Heart right ventricle (tissue), 16 donors: ENCODE measurements at places on chromosomes 1 and 21. TPM values are rescaled to one million over a fixed set of nuclear protein-coding genes. Genes with fewer than 3 reads are reported as not detected.

DNA sequence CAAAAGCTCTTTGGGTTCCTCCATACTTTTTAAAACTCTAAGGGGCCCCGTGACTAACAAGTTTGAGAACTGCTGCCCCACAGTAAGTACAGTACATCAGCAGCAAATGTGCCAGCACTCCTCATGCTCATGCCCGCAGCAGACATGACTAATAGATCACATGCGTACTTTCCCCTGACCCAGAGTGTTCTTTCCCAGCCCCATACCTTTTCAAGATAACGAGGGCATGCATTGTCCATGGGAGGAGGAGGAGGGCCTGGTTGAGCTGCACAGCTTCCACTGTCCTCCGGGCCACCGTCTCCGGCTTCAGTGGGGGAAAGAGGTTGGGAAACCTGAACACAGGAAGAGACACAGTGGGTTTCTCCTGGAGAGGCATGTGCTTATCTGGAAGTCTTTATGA, 45.5 kb downstream of the DHRS3 start:
- H3K4me3 ChIP-seq: no peak overlapping the region
- H3K27me3 ChIP-seq: no peaks in the 10 kb centered on the region
- peaks cover 4% of the 10 kb centered on the region for H3K36me3 ChIP-seq
- peak overlapping the region; percentile 20 for H3K27ac ChIP-seq
- no peak for DNase-seq
- H3K4me1 ChIP-seq: peaks cover 5% of the 10 kb centered on the region

GRCh38 chr1:228882041-228882770, 146.9 kb downstream of the RHOU start:
- no peaks in the 10 kb centered on the region for H3K4me1 ChIP-seq
- DNase-seq: no peak
- no peak overlapping the region for H3K4me3 ChIP-seq
- H3K27ac ChIP-seq: no peak overlapping the region
- no peaks in the 10 kb centered on the region for H3K27me3 ChIP-seq

- H3K4me1 ChIP-seq: peaks cover 22% of the 10 kb centered on the region
- no peak overlapping the region for H3K27ac ChIP-seq
- DNase-seq: no peak
- H3K4me3 ChIP-seq: no peak overlapping the region
- H3K27me3 ChIP-seq: no peaks in the 10 kb centered on the region
Observed at GRCh38 chr1:224188286-224188685, 5.2 kb downstream of the DEGS1 start.

DNA sequence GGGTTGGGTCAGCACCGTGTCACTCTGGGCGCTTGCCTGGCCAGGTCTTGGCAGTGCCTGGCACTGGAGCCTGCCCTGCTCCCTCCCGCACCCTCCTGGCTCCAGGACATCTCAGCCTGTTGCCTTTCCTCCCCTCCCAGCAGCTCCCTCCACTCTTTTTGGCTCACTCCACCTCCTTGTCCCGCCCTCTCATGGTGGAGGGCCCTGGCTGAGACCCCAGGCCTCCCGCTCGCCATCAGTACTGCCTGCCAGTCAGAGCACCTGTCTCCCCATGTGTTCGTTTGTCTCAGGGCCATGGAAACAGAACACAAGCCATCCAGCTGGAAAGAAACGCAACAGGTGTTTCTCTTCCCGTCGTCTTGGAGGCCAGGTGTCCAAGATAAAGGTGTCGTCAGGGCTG, 61.0 kb downstream of the B3GALT5 start:
- DNase-seq: no peak
- no peaks in the 10 kb centered on the region for H3K36me3 ChIP-seq
- H3K27ac ChIP-seq: no peak overlapping the region
- no peak overlapping the region for H3K4me3 ChIP-seq
- no peaks in the 10 kb centered on the region for H3K27me3 ChIP-seq
- H3K4me1 ChIP-seq: peaks cover 19% of the 10 kb centered on the region

- H3K27me3 ChIP-seq: no peaks in the 10 kb centered on the region
- no peak for DNase-seq
- no peak overlapping the region for H3K4me3 ChIP-seq
- no peak overlapping the region for H3K27ac ChIP-seq
Observed at GRCh38 chr1:226424221-226425003, 16.5 kb upstream of the PARP1 start.

DNA sequence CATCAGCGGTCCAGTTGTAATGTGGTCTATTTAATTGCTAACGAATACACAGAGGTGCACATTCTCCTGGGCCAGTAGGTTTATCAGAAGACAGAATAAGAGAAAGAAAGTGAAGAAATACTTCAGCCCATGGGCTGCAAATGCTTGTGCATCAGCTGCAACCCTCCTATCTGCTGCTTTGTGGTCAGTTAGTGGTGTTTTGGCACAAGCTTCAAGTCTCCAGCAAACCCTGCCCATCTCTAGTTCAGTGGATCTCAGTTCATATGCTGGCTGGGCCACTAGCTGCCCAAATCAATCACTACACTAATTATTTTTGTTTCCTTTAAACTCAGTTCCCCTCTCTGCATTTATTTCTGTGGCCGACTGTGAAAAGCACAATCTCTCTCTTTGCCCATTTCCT, 124.2 kb downstream of the KCNJ6 start:
- H3K4me1 ChIP-seq: no peaks in the 10 kb centered on the region
- no peak for DNase-seq
- no peak overlapping the region for H3K4me3 ChIP-seq
- H3K36me3 ChIP-seq: no peaks in the 10 kb centered on the region

DNA sequence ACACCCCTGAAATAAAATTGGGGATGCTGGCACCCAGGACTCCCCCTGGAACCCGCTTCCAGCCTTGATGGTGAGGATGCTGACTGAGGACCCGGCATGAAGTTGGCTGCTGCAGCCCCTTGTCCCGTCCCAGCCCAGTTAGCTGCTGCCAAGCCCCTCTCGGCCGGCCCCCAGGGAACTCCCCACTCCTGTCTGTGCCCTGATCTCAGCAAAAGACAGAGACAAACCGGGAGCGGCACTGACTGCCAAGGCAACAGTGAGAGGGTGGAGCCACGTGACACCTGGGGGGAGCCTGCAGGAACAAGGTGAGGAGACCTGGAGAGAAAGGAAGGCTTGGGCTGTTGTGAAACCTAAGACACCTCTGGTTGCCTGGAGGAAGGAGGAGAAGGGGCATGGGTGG, 24.7 kb downstream of the CASZ1 start:
- no peak overlapping the region for H3K4me3 ChIP-seq
- no peaks in the 10 kb centered on the region for H3K36me3 ChIP-seq
- no peaks in the 10 kb centered on the region for H3K4me1 ChIP-seq
- H3K27ac ChIP-seq: no peak overlapping the region

Gene NUP210L
- total RNA-seq: not detected

Gene FH
- total RNA-seq: 245 TPM

Gene SLC26A9
- total RNA-seq: 12.4 TPM

Gene SLC45A3
- 2.0 TPM for total RNA-seq

Gene PADI2
- 0.27 TPM for total RNA-seq

Gene OR2M3
- total RNA-seq: not detected

Gene OLFM3
- not detected for total RNA-seq
